Activated CD4-positive, alpha-beta T cell treated with anti-CD3 and anti-CD28 coated beads, Interleukin-2, amount 10 ng/mL, durations not matched to agents 7 days and 5 days (primary cell): ENCODE measurements at places on chromosomes 4 and X. TPM values are rescaled to one million over a fixed set of nuclear protein-coding genes. Genes with fewer than 3 reads are reported as not detected.

DNA sequence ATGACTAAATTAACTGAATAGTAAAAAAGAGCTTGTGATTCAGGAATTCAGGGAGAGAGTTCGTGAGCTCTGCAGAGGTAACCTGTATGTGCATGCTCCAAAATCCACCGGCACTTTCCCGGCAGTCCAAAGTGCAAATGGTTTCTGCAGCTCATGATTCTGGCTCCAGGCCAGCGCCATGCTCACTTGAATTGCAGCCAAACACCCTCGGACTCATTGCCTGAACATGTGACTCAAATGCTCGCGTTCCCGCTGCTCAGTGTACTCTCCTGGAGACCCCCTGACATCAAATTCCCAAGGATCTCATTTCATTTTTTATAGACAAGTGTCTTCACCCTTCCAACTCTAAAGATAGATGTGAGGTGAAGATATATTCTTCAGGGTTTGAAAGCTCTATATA lies 44.1 kb upstream of the SH3RF1 start:
- no peak overlapping the region for H3K4me3 ChIP-seq
- H3K36me3 ChIP-seq, result no peaks in the 10 kb centered on the region
- no peaks in the 10 kb centered on the region for H3K4me1 ChIP-seq
- H3K27me3 ChIP-seq, result no peaks in the 10 kb centered on the region
- no peak for DNase-seq

DNA sequence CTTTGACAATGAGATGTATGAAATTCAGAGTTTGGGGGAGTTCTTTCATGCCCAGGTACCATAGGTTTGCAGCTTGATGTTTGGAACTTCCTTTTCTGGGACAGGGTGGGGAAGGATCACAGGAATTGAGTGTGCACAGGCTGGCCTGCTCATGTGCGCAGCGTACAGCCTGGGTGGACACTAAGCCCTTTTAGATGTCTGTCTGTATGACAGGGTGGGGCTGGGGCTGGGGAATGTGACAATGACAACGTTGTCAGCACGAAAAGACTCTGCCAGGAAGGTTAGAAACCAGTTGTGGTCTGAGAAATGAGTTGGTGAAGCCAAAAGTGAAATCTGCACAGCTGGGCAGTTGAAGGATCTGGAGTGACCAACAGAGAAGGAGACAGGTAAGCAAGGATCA lies 47.4 kb downstream of the WWC2 start:
- H3K4me1 ChIP-seq, result no peaks in the 10 kb centered on the region
- no peak overlapping the region for H3K27ac ChIP-seq
- H3K27me3 ChIP-seq, result no peaks in the 10 kb centered on the region

DNA sequence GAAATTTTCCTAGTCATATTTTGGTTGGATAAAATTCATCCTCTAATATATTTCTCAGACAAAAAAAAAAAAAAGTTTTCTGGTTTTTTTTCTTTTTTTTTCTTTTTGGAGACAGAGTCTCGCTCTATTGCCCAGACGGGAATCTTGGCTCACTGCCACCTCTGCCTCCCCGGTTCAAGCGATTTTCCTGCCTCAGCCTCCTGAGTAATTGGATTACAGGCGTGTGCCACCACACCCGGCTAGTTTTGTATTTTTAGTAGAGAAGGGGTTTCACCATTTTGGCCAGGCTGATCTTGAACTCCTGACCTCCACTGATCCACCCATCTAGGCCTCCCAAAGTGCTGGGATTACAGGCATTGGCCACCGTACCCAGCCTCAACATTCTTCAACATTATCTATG lies 432.7 kb upstream of the PABPC4L start:
- DNase-seq, result no peak
- H3K27ac ChIP-seq, result no peak overlapping the region
- H3K4me3 ChIP-seq, result no peak overlapping the region
- H3K4me1 ChIP-seq, result no peaks in the 10 kb centered on the region
- H3K27me3 ChIP-seq, result no peaks in the 10 kb centered on the region
- H3K36me3 ChIP-seq, result no peaks in the 10 kb centered on the region

DNA sequence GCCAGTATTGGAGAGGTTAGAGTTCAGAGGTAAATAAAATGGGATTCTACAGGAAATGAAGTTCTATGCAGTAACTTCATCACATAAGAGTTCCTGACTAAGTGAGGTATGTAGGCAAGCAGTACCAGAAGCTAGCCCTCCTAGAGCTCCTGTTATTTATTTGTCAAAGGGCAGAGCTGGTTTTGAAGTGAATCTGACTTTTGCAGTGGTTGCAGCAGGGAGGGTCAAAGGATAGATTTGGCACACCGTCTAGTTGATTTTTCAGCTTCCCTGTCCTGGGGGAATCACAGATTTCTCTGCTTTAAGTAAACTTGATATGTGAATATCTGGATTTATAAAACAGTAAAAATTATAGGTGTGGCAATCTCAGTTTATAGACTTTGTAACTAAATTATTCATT lies 130.7 kb downstream of the IL1RAPL2 start:
- H3K36me3 ChIP-seq, result no peaks in the 10 kb centered on the region
- no peaks in the 10 kb centered on the region for H3K4me1 ChIP-seq
- DNase-seq, result no peak

DNA sequence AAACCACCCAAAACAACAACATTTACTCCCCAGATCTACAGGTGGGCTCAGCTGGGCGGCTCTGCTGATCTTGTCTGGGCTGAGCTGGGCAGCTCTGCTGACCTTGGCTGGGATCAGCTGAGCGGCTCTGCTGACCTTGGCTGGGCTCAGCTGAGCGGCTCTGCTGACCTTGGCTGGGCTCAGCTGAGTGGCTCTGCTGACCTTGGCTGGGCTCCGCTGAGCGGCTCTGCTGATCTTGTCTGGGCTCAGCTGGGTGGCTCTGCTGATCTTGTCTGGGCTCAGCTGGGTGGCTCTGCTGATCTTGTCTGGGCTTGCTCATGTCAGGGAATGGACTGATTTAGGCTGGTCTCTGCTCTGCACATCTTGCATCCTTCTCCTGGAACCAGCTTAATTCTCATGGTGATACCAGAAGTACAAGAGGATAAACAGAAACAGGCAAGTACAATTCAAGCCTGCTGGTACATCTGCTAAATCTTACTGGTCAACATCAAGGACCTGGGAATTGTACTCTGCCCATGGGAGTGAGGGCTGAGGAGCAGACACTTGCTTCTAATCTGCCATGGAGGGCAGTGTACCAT lies 248.5 kb upstream of the PSAPL1 start:
- no peak for DNase-seq
- no peaks in the 10 kb centered on the region for H3K27me3 ChIP-seq
- H3K27ac ChIP-seq, result no peak overlapping the region
- no peaks in the 10 kb centered on the region for H3K4me1 ChIP-seq

- H3K4me1 ChIP-seq, result no peaks in the 10 kb centered on the region
- no peaks in the 10 kb centered on the region for H3K36me3 ChIP-seq
- no peak overlapping the region for H3K27ac ChIP-seq
- no peak overlapping the region for H3K4me3 ChIP-seq
- no peak for DNase-seq
- no peaks in the 10 kb centered on the region for H3K27me3 ChIP-seq
Observed at GRCh38 chrX:79556800-79557199, 189.7 kb upstream of the ITM2A start.

GRCh38 chrX:39710776-39711175 lies 387.0 kb downstream of the BCOR start:
- no peak for DNase-seq
- H3K36me3 ChIP-seq, result no peaks in the 10 kb centered on the region
- H3K4me3 ChIP-seq, result no peak overlapping the region

DNA sequence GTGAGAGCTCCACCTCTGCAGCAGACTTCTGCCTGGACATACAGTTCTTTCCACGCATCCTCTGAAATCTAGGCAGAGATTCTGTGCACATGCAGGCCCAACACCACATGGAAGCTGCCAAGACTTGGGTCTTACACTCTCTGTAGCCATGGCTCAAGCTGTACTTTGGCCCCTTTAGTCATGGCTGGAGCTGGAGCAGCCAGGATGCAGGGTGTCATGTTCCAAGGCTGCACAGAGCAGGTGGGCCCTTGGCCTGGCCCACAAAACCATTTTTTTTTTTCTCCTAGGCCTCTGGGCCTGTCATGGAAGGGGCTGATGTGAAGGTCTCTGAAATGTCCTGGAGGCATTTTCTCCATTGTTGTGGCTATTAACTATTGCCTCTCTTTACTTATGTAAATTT lies 990.5 kb upstream of the ADGRL3 start:
- no peaks in the 10 kb centered on the region for H3K36me3 ChIP-seq
- no peak overlapping the region for H3K4me3 ChIP-seq
- H3K27ac ChIP-seq, result no peak overlapping the region

SPON2 gene
- 21.5 TPM for total RNA-seq

MAGEA3 gene
- total RNA-seq, result not detected

FAM9C gene
- not detected for total RNA-seq

POLN gene
- 3.8 TPM for total RNA-seq

CENPVL2 gene
- not detected for total RNA-seq
